ENCODE measurements at places on chromosomes 1 and 21.

GRCh38 chr21:16404776-16405175 lies 675.0 kb downstream of the USP25 start:
- no peak for DNase-seq

DNA sequence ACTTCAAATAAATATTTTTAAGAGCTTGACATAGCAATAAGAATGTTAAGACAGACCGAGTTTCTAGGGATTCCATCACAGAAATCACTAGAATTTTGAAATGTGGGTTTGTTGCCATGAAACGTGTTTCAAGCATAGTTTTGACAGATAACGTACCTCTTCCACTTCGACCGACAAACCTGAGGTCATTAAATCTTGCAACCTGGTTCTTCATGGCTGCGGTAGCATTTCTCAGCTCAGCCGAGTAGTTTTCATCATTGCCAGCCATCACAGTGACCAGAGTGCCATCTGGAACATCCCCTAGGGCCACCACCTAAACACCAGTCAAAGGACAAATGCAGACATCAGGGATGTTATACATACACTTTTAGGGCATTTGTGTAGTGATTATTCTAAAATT lies 168.7 kb downstream of the RUNX1 start:
- DNase-seq, result no peak

- DNase-seq, result no peak
Observed at GRCh38 chr1:221714227-221715152, 27.4 kb downstream of the DUSP10 start.

- no peak for DNase-seq
Observed at GRCh38 chr1:109530457-109531087, 9.1 kb upstream of the GPR61 start.

- no peak for DNase-seq
Observed at GRCh38 chr1:21621761-21622436, 47.3 kb downstream of the RAP1GAP start.

- DNase-seq, result no peak
Observed at GRCh38 chr1:246647113-246647512, 77.1 kb upstream of the SCCPDH start.

GRCh38 chr1:19420606-19421005 lies 64.7 kb downstream of the CAPZB start:
- DNase-seq, result no peak

GRCh38 chr1:198064181-198064580 lies 92.6 kb upstream of the NEK7 start:
- no peak for DNase-seq

- no peak for DNase-seq
Observed at GRCh38 chr21:37292041-37292440, 24.9 kb upstream of the VPS26C start.

GRCh38 chr1:18922319-18922726 lies 20.0 kb upstream of the ALDH4A1 start:
- no peak for DNase-seq

DNA sequence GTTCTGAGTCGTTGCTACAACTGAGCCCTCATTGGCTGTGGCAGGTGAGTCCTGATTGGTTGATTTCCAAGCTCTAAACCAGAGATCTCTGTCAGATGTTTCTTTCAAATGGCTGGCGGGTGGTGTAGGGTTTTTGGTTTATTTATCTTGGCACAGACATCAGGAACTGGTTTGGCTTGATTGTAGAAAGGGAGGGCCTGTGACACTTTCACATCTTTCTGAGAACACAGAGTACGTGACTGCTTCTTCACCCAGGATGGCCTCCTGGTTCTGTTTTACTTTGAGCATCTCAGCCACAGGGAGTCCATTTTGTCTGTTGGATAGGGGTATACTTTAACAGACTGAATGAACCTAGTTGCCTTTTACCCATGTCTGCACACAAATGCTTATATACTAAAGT lies 89.4 kb upstream of the GPR52 start:
- DNase-seq, result no peak

GRCh38 chr1:38340409-38340808 lies 293.8 kb upstream of the POU3F1 start:
- DNase-seq, result no peak

- no peak for DNase-seq
Observed at GRCh38 chr1:45554198-45554597, 3.6 kb downstream of the AKR1A1 start.

DNA sequence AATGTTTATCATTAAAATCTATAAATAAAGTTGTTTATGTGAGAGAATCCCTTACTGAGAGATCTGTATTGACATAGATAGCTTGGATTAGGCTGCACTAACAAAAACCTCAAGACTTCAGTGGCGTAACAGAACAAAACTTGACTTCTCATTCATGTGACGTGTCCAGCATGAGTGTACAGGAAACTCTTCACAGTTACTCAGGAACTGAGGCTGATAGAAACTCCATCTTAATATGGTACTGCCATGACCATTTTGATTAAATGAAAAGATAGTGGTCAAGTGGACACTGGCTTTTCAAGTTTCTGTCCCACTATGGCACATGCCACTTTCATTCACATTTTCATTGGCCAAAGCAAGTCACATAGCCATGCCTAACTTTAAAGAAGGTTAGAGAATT lies 3.7 kb downstream of the ST3GAL3 start:
- DNase-seq, result no peak

DNA sequence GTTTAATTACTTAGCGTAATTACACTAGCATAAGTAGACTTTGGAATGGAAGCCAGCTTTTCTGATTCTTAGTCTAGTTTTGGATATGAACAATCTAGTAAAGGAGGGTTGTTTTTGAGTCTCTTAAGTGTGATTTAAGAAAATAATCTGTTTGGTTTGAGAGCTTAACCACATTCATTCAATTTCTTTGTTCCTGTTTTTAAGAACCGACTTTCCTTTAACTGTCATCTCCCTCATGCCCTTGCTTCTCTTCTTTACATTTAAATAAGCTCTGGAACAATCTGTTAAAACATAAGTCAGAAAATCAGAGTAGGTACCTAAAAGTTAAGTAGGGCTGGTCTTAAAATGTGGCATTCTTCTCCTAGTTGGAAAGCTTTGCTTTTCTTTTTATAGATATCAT lies 27.7 kb downstream of the CDC42 start:
- DNase-seq, result no peak

- no peak for DNase-seq
Observed at GRCh38 chr1:109719337-109719837, 7.3 kb downstream of the GSTM5 start.

DNA sequence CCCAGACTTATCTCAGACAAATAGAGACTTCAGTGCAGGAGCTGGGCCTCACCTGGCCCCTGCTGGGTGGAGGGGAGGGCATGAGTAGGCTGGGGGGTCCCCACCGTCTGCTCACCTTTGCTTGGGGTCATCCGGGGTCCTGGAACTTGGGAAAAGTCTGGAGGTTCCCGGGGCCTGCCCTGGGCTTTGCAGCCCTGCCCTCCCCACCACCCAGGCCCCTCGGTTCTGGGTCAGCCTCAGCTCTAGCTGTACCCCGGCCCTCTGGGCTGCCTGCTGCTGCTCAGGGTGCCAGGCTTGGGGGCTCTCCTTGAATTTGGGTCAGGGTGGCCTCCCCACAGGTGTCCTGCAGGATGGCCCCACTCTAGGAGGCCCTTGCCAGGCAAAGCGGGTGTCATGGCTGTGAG lies 2.4 kb upstream of the TMEM52 start:
- no peak for DNase-seq

DNA sequence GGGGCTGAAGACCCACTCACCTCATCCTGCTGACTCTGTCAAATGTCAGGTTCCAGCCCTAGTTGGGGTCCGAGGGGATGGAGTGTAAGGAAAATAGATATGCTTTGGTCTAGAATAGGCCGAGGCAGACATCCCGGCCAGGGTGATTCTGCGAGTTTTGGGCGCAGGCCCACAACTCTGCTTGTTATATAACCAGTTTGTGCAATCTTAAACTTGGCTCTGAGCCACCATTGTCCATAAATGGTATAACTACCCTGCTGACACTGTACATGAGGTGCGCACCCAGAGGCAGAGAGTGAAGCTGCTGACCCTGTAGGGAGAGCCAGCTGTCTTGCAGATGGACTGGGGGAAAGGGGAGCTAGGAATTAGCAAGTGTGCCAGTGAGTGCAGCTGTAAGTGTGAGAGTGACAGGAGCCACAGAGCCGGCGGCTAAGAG lies 1388.8 kb downstream of the AMY1C start:
- DNase-seq, result no peak

DNA sequence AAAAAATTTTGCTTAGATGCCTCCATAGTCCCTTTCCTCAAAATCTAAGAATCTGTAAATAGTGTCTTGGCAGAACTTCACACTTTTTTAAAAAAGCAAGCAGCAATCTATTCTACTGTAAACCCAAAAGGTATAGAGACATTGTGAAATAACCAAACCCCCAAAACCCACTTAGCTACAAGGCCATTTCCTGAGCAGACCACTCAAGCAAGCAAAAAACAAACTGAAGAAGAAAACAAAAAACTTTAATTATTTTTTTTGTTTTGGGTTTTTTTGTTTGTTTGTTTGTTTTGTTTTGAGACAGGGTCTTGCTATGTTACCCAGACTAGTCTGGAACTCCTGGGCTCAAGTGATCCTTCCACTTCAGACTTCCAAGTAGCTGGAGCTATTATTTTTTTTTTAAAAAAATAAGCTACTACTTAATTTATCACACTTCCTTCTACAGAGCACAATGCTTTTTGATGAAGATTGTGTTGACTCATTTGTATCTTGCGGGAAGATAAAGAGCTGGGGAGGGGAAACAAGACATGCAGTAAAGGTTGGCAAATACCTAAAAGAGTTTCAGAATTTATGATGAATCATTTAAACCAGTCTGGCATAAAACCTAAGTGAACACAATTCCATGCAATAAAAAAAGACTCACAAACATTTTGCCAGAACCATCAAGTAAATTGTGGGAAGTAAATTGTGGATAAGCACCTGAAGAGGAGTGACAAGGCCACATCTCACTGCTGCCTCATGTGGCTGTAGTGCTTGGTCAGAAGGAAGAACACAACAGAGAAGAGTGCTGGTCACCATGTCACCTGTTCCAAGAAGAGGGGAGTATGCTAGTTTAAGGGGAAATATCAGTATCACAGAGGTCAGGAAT lies 2.7 kb upstream of the PTPN22 start:
- no peak for DNase-seq

DNA sequence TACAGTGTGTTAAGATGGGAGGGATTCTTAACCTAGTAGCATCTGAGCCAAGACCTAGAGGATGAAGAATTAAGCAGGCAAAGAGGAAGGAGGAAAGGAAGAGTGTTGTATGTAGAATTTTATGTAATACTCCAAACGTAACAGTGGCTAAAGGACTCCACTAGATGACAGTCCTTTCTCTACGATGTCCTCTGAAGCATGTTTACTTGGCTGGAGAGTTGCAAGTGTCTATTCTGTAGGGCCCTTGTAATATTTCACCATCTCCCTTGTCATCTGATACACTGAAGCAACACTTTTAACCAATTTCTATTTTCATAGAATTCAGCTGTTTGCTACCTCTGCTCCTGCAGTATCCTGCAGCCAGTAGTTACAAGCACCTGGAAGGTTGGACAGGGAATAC lies 2.2 kb upstream of the YBX1 start:
- no peak for DNase-seq

GRCh38 chr1:152658649-152659048 lies 4.5 kb upstream of the LCE2D start:
- no peak for DNase-seq

- DNase-seq, result no peak
Observed at GRCh38 chr1:230495891-230496385, 69.8 kb upstream of the PGBD5 start.

DNA sequence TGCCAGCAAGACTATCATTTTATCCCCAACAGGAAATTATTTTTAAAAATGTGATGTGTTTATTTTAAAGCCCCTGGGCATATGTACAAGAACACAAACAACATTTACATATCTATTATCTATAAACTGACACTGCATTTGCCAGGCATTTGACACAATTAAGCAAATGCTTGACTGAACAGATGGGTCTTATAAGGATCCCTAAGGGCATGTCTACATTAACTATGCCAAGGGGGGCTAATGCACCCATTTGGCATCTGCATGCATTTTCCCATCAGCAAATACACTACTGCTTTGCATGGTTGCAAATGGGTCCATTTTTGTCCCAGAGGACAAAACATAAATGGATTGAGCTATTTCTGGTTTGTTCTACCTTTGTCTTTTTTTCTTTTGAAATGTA lies 884.8 kb upstream of the B3GALT2 start:
- DNase-seq, result no peak

Data from stimulated activated CD8-positive, alpha-beta memory T cell treated with anti-CD3 and anti-CD28 coated beads, Interleukin-4, amount 100 ng/mL, for 1 hour (primary cell).